ENCODE measurements at places on chromosomes 3 and 15.

DNA sequence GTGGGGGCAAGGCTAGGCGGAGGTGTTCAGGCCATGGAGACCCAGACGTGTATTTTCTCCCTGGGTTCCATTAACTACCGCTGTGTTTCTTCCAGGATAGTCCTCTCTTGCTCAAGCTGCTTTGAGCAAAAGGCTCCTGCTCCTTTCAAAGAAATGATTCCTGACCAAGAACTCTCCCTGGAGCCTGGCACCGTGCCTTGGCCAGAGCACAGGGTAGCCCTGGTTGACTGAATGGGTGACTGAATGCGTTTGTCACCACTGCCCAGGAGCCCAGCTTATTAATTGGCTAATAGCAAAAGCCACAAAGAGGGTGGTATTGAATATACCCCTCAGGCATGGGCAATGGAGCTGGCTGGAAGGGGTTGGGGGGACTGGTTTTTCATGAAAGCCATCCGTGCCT lies 13.9 kb downstream of the RASGRF1 start:
- no peak for DNase-seq

DNA sequence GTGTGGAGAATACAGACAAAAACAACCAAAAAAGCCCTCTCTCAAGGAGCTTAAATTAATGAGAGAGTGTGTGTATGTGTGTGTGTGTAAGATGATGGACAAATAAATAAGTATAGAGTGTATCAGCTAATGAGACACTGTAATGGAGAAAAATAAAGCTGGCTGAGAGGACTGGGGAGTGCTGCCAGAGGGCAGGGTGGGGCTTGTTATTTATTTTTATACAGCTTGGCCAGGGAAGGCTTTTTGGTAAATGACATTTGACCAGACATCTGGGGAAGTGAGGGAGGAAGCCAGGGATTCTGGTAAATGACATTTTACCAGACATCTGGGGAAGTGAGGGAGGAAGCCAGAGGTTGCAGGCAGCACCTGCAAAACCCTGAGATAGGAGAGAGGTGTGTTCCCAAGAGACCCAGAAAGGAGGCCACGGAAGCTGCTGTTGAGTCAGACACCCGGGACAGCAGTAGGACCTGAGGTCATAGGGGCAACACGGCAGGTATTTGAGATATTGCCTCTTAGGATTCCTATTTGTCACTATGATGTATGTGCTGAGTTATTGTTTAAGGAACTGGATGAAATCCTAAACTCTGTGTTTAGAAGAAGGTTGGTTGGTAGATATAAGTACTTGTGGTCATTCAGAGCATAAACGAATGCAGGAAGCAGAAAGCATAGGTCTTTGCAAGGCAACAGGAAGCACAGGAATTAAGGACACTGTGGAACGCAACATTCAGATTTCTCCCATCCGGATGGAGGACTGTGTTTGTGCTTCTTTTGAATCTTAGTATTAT lies 2.7 kb downstream of the SV2B start:
- DNase-seq, result no peak

GRCh38 chr3:50483374-50483773 lies 20.1 kb downstream of the CACNA2D2 start:
- DNase-seq, result no peak

DNA sequence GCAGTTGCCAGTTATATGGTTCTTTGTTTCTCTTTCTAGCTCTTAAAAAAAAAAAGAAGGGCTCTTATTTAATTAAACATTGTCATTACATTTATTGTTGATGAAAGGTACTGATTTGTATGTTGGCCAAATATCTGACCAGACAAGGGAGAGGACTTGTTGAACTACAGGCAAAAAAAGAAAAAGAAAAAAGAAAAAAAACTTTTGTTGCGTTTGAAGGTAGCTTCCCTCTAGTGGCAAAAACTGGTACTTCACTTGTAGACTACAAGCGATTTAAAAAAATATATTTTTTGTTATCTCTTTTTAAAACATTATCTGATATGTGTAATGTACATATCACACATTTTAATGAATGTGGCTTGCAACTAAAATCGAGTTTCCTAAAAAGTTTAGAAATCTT lies 280.6 kb downstream of the ROBO2 start:
- DNase-seq, result no peak

- DNase-seq, result no peak
Measured at GRCh38 chr15:82130248-82130647, 84.4 kb upstream of the MEX3B start.

DNA sequence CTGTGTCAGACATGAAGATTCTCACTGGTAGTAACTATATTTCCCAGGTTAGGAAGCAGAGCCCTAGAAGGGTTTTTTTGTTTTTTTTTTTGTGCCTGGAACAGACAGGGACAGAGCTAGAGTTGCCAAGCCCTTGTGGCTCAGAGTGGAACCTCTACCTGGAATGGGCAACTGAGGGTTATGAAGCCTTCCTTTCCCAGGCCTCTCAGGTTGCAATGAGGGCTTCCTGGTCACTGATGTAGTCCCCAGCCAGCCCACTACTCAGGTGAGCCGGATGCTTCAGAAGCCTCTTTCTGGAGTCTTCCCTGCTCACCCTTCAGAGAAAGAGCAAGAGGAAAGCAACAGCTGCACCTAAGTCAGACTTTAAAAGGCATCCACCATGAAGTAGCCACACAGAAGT lies 48.8 kb upstream of the MANF start:
- no peak for DNase-seq

GRCh38 chr3:70840106-70840870 lies 527.9 kb upstream of the MDFIC2 start:
- DNase-seq, result no peak

GRCh38 chr3:175003590-175003989 lies 144.5 kb downstream of the NAALADL2 start:
- no peak for DNase-seq

GRCh38 chr3:11290743-11291680 lies 18.8 kb downstream of the ATG7 start:
- no peak for DNase-seq

GRCh38 chr15:47885920-47886319 lies 168.6 kb downstream of the SEMA6D start:
- no peak for DNase-seq

- DNase-seq, result peak; percentile 21
Measured at GRCh38 chr3:196127308-196128040, 45.6 kb upstream of the TFRC start.

DNA sequence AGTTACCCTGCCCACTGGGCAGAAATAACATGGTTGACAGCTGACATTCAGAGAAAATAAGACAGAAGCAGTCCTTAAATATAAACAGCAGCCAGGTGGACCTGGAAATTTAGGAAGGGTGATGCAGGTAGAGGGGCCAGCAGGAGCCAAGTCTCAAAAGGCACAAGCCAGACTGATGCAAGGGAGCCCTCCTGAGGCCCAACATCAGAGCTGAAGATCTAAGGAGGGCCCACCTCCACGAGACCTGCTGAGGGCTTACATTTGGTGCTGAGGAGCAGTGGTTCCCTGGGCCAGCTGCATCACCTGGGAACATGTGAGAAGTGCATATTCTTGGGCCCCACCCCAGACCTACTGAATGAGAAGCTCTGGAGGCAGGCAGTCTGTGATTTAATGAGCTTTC lies 105.5 kb upstream of the TRIM42 start:
- DNase-seq, result no peak

- DNase-seq, result no peak
Measured at GRCh38 chr3:4996223-4996765, 17.1 kb downstream of the BHLHE40 start.

- no peak for DNase-seq
Measured at GRCh38 chr3:55622733-55623132, 135.6 kb upstream of the WNT5A start.

- DNase-seq, result no peak
Measured at GRCh38 chr3:13268120-13268519, 152.0 kb downstream of the NUP210 start.

DNA sequence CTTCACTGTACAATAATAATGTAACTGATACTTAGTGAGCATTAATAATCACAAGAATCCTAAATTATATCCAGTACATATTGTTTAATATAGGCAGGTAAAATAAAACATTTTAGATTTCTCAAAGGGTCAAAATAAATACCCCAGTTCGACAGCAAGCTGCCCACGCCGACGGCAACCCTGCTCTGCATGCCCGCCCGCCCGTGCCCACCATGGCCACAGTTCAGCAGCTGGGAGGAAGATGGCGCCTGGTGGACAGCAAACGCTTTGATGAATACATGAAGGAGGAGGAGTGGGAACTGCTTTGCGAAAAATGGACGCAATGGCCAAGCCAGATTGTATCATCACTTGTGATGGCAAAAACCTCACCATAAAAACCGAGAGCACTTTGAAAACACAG lies 22.9 kb downstream of the BTBD1 start:
- no peak for DNase-seq

DNA sequence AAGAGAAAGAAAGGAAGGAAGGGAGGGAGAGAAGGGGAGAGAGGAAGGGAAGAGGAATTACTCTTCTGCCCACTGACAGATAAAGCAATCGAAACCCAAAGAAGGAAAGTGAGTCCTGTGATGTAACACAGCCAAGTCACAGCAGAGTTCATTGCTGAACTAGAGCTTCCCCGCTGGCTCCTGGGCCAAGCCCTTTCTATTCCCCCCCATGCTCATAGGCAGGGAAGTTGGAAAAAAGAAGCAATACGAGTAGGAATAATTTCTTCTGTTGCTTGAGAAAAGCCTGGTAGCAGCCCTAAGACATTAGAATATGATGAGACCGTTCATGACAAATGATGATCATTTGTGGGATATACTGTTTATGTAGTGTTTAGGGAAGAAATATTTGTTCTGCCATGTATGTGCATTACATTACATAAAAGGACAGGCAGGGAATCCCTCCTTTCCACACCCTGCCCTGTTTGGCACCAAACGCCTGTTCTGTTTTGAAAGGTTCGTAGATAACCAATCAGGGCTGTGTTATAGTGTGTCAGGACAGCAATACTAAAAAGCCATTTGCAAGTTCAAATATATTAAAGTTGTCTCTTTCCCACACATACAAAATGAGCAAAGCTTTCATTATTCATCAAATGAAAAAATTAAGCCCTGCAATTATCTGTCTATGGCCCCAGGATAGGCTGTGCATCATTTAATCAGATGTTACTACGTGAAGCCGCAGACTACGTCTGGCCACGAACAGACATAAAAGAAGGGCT lies 111.0 kb upstream of the TRPM1 start:
- no peak for DNase-seq

- no peak for DNase-seq
Measured at GRCh38 chr3:7695049-7695448, 806.6 kb upstream of the LMCD1 start.

DNA sequence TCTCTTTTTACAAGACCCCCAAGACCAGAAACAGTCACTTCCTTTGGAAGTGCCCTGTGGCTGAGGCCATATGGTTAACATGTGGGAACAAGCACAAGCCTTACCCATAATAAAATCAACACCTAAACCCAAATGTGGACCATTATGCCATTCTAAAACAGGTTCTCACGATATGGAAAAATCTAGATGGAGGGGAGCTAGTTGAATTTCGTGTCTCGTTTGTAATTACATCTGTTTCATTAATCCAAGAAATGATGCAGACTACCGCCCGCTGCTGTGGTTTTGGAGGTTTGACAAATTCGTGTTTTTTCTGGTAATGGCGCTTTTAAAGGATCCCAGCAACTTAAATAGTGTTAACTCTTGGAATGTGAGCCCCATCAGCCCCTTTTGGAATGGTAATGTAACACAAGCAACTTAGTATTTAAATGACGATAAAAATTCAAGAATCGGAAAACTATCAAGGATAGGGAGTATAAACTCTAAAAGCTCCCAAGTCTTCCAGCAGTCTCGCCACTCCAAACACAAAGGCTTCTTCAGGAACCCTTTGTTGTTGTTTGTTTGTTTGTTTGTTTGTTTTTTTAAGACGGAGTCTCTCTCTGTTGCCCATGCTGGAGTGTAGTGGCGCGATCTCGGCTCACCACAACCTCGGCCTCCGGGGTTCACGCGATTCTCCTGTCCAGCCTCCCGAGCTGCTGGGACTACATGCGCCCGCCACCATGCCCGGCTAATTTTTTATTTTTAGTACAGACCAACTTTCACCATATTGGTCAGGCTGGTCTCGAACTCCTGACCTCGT lies 1.1 kb downstream of the CNBP start:
- no peak for DNase-seq

- DNase-seq, result no peak
Measured at GRCh38 chr3:61221759-61222362, 29.4 kb downstream of the FHIT start.

DNA sequence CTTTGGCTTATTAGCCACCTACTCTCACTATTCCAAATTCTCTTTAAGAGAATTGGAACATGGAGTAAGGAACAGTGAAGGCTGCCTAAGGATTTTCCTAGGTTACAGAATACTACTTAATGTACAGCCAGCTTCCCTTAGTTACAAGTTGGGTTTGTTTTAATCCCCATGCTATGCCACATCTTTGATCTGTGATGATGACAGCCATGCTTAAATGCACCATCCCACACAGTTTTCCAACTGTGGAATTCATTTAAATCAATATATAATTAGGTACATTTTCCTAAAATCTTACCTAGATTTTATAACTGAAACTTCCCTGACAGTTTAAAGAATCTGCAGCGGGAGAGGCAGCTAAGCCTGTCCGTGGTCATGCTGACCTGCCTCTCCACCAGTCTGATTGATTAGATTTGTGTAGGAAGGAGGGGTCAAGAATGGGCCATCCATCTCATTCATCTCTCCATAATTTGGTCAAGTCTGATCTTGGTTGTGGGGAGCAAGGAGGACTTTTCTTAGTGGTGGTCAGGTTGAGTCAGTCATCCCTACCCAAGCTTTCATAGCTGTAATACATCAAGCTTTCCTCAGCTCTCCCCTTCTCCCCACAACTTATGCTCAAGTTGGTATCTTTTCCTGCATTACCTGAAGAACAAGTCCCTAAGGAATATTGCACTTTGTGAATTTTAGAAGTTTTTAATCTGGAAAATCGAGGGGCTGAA lies 37.1 kb downstream of the RIOX2 start:
- no peak for DNase-seq

GRCh38 chr3:132867956-132868355 lies 145.7 kb upstream of the NPHP3 start:
- no peak for DNase-seq

GRCh38 chr3:101823525-101823924 lies 25.8 kb upstream of the NFKBIZ start:
- no peak for DNase-seq

DNA sequence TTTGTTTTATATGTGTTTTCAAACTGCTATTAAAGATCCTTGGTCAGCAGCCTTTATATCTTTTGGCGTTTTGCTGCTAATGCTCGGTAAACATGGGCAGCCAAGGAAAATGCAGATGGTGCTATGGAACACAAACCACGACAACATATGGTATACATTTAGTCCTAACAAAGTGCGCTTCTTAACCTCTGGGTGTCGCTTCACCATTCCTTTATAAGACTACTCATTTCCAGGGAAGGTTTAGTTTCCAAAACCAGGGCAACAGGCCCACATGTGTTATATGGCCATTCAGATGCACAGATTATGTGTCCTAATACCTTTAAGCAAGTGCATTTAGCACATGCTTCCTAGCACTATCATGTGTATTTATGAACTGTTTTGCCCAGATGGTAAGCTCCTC lies 14.7 kb downstream of the SHOX2 start:
- DNase-seq, result no peak

DNA sequence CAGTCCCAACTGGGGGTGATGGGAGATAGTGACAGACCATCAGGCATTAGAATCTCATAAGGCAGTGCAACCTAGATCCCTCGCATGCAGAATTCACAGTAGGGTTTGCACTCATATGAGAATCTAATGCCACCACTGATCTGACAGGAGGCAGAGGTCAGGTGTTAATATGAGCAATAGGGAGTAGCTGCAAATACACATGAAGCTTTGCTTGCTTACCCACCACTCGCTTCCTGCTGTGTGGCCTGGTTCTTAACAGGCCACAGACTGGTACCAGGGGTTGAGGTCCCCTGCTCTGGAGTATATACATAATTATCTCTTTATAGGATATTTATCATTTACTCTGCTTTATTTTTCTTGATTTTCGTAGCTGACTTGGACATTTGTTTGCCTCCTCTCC lies 36.0 kb upstream of the ZMAT3 start:
- DNase-seq, result no peak

Measured in activated naive CD8-positive, alpha-beta T cell treated with anti-CD3 and anti-CD28 coated beads for 36 hours (primary cell).